A549 (cell line): ENCODE measurements at places on chromosomes 5 and 9.

DNA sequence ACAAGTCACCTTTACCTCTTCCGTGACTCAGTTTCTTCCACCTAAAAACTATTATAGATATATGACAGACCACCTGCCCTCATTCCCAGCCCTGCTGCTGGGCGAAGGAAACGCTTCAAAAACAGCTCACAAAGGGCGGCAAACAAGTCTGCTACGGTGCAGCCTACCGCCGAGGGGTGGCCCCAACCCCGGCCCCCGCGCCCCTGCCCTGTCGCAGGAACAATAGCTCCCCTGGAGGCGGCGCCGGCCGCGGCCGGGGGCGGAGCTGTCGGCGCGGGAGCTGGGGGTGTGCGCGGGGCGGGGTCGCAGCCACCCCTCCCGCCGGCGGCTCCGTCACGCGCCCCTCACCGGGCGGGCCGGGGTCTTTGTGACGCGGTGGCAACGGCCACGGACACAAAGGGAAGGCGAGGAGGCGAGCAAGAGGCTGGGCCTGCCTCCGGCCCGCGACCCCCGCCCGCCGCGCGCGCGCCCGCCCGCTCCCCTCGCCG, at the start of gene TMEFF1:
Gene TMEFF1, plus strand, starts transcription at position 362 of the 488 bp plus-strand sequence. CDS start 396 bp downstream, outside the sequence.
- peak; percentile 17 for DNase-seq

GRCh38 chr9:9002826-9003583, 1203.4 kb upstream of the DMAC1 start:
- peak; percentile 3 for DNase-seq

DNA sequence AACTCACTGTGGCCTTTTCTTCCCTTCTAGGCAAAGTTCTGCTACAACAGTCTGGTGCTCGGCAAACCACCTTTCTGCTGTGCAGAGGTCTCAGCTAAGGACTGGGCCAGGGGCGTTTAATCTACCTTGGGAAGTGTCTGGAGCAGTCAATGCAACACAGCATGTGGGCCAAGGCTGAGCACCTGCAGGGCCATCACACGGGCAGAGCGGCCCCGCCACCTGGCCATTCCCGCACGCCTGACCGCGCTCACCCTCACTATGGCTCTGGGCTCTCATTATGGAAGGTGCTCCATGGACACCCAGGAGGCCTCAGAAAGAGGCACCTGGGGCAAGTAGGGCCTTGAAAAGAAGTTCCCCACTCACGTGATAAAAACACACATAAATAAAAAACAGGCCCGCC, 65.7 kb upstream of the TBC1D9B start:
- DNase-seq = no peak

DNA sequence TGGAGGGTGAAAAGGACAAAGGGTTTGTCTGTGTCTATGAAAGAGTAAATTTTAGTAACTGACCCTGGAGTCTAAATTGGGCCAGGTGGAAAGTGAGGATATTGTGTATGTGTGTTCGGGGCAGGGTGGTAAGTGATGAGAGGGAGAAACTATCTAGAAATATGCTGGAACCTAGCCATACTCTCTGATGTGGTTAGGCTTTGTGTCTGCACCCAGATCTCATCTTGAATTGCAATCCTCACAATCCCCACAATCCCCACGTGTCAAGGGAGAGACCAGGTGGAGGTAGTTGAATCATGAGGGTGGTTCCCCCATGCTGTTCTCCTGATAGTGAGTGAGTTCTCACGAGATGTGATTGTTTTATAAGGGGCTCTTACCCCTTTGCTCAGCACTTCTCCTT, 60.6 kb downstream of the COMMD10 start:
- DNase-seq = no peak

GRCh38 chr9:137520614-137521404, 29.4 kb downstream of the PNPLA7 start:
- DNase-seq = no peak

DNA sequence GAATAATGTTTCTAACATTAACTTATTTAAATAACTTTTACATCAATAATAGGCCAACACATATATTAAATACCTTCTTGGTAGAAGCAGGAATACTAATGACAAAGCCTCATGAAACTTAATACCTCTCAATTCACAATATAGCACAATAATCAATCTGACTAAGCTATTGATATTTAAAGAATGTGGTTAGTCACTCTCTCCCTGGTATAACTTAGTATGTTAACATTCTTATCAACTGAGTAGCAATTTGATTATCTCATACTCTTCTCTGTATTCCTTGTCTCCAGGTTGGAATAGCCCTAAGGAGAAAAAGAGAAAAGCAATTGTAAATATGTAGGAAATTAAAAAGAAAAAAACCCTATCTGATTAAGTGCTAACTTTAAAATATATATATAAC, 4.9 kb upstream of the PGGT1B start:
- no peak for DNase-seq

DNA sequence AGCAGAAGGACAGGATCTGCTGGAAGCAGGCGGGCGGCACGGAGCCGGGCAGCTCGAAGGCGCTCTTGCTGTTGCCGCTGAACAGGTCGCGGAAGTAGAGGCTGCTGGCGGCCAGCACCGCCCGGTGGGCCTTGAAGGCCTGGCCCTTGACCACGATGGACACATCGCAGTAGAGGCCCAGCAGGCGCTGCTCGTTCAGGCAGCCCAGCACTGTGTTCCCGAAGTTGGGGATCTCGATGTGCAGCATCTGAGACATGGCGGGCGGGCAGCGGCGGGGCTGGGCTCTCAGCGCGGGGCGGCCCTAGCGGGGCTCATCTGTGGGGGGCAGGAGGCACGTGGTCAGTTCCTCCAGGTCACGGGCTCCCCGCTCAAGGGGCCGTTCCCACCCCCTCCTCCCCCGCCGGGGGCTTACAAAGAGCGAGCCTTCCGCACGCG, 44.8 kb downstream of the NACC2 start:
- no peak for DNase-seq

DNA sequence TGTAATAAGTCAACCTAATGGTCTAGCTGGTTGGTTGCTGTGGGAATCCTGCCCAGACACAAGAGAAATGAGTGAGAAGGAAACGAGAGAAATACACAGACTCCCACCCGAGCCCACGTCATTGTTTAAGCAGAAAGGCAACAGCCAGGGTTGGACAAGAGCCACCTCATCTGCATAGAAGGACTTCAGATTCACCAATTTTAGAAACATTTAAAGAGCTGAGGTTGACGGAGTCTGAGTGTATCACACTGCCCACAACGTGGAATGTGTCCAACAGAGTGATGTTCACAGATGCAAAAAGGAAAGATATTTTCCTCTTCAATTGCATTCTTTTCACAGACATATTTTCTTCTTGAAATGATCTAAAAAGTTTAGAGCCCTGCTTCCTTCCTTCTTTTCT, 349.5 kb downstream of the AGTPBP1 start:
- DNase-seq = no peak

DNA sequence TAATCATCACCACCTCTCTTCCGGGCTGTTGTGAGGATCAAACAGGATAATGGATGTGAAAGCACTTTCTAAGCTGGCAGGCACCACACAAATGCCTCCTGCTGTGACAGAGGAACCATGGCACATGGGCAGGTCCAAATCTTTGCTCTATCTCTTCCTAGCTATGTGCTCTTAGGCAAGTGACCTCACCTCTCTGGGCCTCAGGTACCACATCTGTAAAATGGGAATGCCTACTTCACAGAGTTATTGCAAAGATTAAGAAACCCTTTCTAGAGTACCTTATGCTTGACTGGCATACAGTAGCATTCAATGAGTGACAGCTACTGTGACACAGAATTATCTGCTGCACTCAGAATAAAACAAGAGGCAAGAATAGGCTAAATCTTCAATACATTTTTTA, 51.6 kb downstream of the CDK5RAP2 start:
- no peak for DNase-seq

- DNase-seq = no peak
Observed at GRCh38 chr9:107355394-107355793, 72.3 kb downstream of the RAD23B start.

GRCh38 chr5:126482591-126482990, 59.4 kb downstream of the GRAMD2B start:
- DNase-seq = no peak

DNA sequence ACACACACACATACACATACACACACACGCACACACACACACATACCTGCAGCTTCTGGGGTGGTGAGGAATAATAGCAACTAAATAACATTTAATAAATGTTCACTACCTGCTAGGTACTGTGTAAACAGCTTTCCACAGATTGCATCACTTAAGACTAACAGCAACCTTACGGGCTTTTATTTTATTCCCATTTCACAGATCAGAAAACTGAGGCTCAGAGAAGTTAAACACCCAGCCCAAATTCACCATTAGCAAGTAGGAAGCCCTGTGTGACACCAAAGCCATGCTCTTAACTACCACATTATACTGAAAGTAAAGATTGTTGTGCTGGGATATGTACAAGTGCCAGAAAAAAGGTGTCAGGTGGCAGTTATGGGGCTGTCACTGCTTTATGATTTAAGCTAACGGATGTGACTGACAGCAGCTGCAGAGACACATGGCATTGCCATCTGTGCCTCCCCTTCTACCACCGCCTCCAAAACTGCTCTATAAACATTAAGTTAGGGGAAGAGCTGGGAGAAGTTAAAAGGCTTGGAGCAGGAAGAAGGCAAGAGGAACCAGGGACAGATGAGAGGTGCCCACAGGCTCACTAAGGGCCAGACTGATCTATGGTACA, 13.6 kb downstream of the MTMR12 start:
- DNase-seq = no peak

DNA sequence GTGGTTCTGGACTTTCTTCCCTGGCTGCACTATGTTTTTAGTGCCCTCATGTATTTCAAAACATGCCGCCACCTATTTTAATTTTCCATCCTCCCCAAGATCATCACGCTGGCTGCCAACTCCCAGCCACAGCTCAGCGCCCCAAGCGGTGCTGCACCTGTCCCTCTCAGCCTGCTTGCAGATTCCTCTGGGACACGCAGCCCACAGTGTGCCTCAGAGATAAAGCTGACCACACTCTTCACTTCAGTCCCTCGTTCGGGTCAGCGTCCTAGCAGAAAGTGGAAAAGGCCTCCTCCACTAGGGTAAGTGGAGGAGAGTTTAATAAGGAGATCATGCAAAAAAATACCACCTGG, 56.2 kb upstream of the CKS2 start:
- no peak for DNase-seq

DNA sequence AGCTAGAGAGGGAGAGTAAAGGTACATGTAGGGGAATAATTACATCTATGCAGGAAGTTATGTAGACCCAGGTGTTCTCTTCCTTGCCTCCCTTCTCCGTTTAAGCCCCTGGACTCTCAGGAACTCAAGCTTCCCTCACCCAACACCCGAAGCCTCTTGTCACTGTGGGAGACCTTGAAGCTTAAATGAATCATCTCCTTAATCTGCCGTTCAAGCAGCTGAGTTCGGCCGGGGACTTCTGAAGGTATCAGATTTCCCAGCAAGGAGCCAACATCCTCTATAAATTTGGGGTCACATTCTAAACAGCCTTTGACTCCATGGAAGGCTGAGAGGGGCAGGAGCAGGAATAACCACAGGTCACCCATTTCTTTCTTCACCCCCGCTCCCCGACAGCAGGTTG, 412 bp downstream of the IZUMO3 start:
- DNase-seq = no peak

DNA sequence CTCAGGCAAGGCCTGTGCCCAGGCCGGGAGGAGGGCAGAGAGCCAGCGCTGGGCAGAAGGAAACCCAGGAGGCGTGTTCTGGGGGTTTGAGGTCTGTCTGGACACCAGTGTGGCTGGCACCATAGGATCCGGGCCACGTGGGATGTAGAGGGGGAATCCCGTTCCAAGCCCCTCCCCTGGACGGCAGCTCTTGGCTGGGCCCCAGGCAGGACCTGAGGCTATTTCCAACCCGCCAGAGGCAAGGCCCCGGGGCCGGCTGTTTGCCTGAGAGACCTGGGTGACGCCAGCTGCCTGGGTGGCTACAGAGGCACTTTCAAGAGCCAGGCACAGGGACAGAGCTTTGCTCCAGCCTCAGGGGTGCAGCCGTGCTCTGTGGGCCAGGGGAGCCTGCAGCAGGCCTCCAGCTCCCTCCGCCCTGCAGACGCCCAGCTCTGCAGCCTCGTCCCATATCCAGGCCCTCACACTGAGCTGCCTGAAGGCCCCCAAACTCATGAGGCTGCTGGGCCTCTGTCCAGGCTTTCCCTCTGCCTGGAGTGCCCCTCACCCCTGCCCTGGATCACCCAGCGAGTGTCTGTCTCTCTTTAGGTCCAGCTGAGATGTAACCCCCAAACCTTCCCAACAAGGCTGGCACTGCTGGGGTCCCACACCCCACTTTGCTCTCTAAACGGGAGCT, 56.6 kb upstream of the EGFL7 start:
- DNase-seq = no peak

DNA sequence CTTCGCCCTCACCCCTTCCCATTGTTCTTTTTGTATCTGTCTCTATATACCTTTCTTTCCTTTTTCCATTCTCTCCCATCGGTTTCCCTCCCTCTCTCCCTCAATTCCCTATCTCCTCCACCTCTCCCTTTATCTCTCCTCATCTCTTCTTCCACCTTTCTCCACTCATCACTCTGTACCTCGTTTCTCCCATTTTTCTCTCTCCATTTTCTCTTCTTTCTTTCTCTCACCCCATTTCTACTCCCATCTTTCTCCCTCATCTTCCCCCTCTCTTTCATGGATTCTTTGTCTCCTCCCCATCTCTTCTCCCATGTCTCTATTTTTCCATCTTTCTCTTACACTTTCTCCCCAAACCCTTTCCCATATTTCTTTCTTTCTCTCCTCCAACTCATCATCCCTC, 385.9 kb upstream of the CLINT1 start:
- no peak for DNase-seq

- no peak for DNase-seq
Observed at GRCh38 chr9:20396509-20396908, 225.8 kb downstream of the MLLT3 start.

DNA sequence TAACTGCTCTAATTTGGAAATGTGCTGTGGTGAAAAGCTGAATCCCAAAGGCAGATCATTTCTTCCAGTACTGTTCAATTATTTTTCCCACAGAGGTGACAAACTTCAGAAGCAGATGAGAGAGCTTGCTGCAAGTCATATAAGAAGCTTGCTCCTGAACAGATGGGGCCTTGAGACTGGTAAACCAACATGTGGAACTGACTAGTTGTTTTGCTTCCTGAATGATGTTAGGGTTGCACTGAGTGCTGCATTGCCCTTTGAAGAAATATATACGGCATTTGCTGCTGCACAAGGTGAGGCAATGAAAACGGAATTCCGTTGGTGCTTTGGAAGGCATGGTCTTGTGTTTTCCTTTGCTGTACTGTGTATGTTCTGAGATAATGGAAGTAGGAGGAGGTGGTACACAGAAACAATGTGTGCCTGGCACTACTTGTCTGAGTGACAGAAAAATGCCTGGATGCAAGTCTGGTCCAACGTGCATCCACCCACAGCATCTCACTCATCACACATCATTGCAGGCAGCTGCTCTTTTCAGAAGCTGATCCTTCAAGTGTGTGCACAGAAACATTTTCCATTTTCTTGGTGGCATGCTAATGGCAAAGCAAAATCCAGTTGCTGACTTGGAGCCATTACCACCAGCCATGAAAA, 76.9 kb downstream of the ANKH start:
- DNase-seq = no peak

DNA sequence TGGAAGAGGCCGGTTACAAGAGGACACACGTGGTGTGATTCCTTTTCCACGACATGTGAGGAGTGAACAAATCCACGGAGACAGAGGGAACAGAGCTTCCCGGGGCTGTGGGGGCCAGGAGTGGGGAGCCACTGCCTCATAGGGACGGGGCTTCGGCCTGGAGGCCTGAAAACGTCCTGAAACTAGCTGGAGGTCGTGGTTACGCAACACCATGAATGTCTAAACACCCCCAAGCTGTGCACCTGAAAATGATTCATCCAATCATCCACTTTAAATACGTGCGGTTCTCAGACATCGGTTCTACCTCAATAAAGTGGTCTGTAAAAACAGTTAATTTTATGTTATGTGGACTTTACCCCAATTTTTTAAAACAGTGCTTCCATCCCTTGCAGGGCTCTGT, 65.3 kb upstream of the PPP1R26 start:
- DNase-seq = no peak

GRCh38 chr5:145347026-145347616, 488.0 kb downstream of the PRELID2 start:
- no peak for DNase-seq
